Fibroblast of skin of abdomen (primary cell): ENCODE measurements at places on chromosomes 12 and 14.

DNA sequence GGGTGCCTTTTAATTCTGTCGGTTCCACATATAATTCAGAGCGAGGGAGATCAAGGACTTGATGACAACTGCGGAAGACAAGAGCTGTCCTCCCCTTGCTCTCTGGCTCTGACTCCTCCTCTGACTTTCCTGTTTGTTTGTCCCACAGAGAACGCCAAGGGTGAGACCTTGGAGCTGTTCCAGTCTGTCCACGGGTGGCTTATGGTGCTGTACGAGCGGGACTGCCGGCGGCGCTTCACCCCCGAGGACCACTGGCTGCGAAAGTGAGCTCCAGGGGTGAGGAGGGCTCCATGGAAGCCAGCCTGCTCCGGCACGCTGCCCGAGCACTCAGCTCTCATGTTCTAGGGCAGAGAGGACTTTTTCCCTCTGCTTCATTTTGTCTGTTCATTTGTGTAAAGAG lies 32.8 kb downstream of the UBE3B start:
- no peak for DNase-seq

- peak; percentile 78 for DNase-seq
Observed at GRCh38 chr12:48296586-48297282, 54.0 kb downstream of the ZNF641 start.

DNA sequence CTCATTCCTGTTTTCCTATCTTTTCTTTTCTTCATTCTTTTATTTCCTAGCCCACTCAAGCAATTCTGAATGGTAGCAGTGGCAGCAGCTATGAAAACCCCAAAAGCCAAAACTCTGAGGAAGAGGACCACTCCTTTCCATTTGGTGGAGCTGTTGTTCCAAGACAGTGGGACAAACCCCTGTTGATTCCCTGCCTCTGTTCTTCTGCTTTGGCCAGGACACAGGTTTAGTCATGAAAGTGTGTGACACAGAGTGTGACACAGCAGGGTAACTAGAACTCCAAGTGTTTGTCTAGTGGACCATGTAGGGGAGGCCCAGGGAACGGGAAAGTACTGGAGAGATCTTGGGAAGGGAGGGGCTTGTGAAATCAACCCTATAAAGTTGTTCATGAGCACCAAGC lies 71.1 kb downstream of the PTCSC3 start:
- no peak for DNase-seq

DNA sequence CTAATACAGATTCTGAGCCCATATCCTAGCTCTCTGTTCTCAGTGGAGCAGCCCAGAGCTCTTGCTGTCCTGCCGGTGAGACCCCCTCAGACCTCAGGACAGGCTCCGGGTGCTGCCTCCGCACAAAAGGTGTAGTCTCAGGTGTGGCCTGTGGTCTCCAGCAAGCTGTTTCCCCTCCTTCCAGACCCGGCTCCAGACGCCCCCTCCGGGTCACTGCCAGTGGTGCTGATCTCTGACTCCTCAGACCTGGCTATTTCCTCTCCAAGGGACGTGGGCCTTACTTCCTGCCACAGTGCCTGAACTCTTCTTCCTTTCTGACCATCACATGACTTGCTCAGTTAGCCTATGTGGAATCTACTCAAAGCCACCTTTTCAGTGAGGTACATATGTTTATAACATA lies 337.5 kb downstream of the GLT1D1 start:
- DNase-seq = no peak

DNA sequence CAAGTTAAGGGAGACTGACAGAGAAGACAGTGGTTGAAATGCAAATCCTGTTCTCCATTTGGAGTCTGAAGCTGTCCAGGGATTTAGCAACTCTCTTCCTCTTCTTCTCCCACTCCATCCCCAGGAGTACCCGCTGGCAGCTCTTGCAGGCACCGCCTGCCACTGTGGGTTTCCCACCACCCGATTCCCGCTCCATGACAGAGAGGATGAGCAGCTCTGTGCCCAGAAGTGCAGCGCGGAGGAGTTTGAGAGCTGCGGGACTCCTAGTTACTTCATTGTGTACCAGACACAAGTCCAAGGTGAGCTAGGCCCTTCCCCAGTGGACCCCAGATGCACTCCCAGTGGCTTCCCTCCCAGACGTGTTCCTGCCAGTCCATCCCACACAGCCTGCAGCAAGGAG lies 97.8 kb downstream of the WSCD2 start:
- no peak for DNase-seq

GRCh38 chr14:74483321-74483720 lies 9.8 kb downstream of the NPC2 start:
- DNase-seq = peak; percentile 15

DNA sequence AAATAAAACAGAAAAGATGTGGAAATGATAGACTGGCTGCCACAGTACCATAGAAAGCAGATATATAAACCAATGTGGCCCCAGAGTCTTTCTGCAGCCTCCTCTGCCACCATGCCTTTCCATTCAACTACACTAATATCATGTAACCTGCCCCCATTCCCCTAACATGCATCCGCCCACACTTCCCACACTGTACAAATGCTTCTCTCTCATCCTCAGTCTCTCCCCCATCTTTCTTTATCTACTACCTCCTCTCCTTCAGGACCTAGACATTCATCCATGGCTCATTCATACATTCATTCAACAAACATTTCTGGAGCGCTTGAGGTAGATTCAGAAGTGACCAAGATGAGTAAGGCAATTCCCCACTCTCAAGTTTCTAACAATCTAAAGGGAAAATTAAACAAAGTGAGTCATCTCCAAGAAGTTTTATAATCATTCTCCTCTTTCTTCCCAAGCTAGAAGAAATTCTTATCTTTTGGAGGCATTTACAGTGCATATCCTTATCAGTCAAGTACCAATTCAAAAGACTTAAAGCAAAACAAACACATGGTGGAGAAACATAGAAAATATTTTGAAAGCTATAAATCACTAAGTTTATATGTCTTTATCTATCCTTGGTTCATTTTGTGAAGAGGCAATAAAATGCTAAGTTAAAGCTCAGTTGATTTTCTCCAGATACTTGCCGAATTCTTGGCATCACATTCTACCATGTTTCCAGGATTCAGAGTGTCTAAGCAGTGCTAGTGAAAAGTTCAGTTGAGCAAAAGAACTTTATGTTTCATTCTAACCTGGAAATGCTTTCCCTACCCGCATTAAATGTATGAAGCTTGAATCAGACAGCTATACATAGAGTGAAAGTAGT lies 70.5 kb upstream of the FRMD6 start:
- DNase-seq = peak; percentile 82

- DNase-seq = peak; percentile 22
Observed at GRCh38 chr12:62191491-62192179, 68.6 kb upstream of the USP15 start.

DNA sequence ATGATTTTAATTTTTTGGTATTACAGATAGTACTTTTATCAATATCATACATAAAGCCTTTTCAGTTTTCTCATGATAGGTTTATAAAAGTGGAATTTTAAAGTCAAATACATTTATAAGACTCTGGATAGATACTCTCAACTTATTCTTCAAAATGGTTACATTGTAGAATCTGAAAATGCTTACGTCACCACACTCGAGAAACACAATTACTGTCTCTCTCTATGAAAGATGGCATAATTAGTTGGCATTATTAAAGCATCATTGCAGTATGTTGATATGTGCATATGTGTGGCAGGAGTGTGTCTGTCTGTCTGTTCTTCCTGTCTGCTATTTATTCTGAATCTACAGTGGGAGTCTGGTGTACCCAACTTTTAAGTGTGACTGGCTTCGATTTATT lies 397.1 kb downstream of the SNAPC1 start:
- no peak for DNase-seq

GRCh38 chr12:125114365-125115141 lies 49.3 kb downstream of the AACS start:
- DNase-seq = no peak

DNA sequence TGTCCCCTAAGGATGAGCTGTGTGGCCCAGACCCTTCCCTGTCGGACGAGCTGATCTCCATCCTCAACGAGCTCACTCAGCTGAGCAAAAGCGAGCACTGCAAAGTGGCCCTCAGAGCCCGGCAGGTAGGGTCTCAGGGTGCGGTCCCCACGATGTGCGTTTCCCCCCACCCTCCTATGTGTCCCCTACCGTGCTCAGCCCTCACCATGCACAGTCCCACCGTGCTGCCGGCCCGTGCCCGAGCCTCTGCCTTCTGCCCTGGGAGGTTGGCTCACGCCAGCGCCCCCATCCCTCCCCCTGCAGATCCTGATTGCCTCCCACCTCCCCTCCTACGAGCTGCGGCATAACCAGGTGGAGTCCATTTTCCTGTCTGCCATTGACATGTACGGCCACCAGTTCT lies 86.6 kb downstream of the FOXN4 start:
- DNase-seq = no peak

DNA sequence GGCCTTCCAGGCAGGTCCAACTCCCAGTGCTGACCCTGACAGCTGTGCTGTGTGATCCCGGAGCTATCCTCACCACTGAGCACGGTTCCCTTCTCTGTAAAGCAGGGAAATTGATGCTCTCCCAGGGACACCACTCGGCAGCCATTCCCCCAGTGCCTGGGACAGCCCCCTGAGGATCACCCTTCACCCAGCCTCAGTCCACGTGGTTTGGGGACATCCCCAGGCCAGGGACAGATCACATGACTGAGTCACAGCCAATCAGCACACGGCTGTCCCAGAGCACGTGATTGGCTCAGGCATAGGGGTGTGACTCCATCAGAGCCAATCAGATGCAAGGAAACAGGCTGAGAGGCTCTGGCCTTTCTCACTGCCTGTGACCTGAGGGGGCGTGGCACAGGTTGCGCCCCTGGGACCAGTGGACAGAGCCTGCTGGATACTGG lies 68.8 kb upstream of the SFSWAP start:
- DNase-seq = no peak

DNA sequence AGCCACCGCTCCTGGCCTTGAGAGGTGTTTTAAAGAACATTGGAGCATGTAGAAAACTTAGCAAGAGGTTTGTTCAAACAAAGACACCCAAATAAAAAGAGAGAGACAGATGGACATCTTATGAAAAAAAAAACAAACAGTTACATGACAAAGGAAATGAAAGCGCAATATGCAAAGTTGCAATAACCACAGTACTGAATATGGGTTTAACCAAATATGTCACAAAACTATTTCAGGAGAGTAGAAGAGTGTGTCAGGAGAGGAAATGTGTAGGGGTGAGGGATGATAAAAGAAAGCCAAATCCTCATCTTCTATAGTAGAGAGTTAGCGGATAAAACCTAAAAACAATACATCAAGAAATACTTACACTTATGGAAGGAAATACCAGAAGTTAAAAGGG lies 98.4 kb downstream of the GTF2A1 start:
- no peak for DNase-seq

GRCh38 chr12:109719123-109720022 lies 5.7 kb downstream of the FAM222A start:
- DNase-seq = no peak

GRCh38 chr14:31208546-31209424 lies 1.2 kb upstream of the HECTD1 start:
- no peak for DNase-seq

GRCh38 chr12:81414441-81414840 lies 336.6 kb downstream of the ACSS3 start:
- DNase-seq = no peak

GRCh38 chr12:100266585-100266834 lies 369 bp downstream of the DEPDC4 start:
- DNase-seq = no peak

DNA sequence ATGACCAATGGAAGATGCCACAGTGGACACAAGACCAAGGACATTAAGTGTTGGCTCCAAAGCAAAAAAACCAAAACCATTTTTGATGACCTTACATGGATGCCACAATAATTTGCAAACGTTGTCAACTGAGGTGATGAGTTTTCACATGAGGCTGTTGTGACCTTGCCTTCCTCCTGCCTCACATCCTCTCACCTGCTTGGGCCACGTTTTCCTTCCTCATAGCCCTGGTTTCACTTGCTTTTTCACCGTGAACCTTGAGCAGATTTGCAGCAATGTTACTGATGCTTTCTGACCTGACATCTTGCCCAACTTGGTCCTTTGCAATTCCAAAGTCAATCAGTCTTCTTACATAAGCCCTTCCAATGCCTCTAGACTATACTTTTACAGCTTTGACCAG lies 3.7 kb downstream of the KRT6B start:
- DNase-seq = no peak

DNA sequence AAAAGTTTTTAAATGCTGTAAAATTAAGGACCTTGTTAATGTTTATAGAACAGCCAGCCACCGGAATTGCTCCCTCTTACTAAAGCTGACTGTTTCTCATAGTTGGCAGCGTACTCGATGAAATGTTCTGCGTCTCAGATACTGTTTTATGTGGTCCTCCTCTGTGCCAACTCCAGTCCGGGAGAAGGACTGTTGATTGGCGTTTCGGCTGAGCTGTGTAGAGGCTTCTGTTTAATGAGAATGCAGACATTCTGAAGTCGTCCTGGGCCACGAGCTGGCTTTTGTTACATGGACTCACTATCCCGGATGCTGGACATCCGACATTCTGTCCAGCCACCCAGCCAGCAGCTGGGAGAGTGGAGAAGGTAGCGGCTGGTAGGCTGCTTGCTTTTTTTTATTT lies 75.4 kb downstream of the WDR20 start:
- DNase-seq = peak; percentile 10

- peak; percentile 91 for DNase-seq
Observed at GRCh38 chr14:76947078-76947837, 81.2 kb downstream of the IRF2BPL start.

DNA sequence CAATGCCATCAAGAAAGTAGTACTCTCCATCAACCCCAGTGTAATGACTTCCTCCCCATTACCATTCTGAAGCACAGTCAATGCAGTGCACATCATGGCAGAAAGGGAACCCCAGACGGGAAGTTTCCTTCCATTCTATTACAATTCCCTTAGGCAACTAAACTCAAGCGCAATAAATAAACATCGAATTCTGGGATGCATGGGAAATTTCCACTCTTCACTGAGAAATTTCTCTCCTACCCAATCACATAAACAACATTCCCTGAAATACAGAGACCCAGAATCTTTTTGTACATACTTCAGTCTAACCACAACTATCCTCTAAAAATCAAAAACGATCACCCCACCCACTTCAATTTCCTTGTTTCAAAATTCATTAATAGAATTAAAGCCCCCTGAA lies 20.0 kb downstream of the SARNP start:
- DNase-seq = no peak

DNA sequence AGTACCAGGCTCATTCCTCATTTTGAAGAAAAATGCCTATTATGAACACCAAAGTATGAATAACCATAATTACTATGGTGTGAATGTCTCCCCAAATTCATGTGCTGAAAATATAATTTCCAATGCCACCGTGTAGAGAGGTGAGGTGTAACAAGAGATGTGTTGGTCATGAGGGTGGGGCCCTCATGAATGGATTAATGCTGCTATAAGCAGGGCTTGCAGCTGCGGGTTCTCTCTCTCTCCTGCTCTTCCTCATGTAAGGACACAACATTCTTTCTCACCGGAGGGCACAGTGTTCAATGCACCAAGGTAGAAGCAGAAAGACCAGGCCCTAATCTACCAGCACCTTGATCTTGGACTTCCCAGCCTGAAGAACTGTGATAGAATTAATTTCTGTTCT lies 70.0 kb downstream of the TMTC1 start:
- no peak for DNase-seq

- DNase-seq = peak; percentile 79
Observed at GRCh38 chr14:73795974-73796373, 55.7 kb upstream of the PTGR2 start.
